ENCODE measurements at places on chromosomes 7 and 10. TPM values are rescaled to one million over a fixed set of nuclear protein-coding genes. Genes with fewer than 3 reads are reported as not detected.
A peak's percentile ranks its signal among the peaks of the same experiment; 100 is the strongest.

GRCh38 chr7:94510582-94511496 is 1.2 kb downstream of the CASD1 start:
- DNase-seq, result peak; percentile 45

GRCh38 chr10:1205450-1206030 is 149.4 kb downstream of the WDR37 start:
- no peak for DNase-seq

DNA sequence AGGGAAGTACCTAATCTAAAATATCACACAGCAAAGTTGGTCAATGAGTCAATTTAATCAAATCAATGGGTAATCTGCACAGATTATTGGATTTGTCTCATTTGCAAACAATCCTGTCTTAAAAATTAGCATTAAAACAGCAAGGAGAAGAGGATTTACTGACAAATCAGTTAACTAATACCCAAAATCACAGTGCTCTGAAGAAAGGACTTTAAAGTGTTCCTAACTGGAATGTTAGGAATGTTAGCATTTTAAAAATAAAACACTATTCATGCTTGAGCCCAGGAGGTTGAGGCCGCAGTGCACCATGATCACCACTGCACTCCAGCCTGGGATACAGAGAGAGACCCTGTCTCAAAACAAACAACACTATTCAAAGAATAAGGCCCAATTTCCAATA is 83.1 kb downstream of the CHCHD3 start:
- no peak for DNase-seq

DNA sequence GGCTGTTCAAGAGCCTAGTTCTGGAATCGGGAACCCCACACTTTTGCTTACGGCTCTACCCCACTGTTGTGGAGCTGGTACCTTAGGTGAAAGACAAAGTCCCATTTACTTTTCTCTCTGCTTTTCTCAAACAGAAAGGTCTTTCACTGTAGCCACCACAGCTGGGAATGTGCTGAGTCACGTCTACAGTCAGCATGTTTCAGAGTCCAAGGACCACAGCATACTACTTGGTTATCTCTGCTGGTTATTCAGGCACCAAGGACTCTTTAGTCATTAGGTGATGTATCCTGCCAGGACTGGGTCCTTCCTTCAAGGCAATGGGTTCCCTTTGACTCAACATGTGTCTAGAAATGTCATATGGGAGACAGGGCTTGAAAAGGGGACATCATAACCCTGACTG is 266.8 kb upstream of the STEAP1 start:
- no peak for DNase-seq

DNA sequence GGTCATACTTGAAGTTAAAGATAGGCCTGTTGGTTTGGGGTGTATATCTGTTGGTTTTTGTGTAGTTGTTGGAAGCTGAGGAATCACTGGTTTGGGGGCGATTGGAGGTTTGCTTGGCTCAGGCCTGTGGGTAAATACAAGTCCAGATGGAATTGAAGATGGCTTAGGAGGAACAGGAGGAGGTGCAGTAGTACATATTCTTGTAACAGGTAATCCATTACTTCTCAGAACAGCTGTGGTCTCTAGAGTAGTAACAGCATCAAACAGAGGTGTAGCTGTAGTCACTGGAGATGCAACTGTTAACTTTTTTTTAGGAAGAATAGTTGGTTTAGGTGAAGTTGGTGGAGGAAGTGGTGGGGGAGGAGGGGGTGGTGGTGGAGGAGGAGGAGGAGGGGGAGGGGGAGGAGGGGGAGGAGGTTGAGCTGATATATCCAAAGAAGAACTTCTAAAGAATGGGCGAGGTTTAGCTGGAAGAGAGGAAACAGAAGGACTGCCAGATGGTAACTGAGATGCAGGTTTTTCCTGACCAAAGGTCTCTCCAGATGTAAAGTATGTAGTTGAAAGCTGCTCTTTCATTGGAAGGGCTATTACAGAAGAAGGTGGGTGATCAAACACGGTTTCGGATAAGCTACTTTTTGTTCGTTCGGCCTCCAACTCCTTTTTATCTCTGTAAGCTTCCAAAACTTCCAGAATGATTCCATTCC is 209.2 kb downstream of the PCLO start:
- no peak for DNase-seq

DNA sequence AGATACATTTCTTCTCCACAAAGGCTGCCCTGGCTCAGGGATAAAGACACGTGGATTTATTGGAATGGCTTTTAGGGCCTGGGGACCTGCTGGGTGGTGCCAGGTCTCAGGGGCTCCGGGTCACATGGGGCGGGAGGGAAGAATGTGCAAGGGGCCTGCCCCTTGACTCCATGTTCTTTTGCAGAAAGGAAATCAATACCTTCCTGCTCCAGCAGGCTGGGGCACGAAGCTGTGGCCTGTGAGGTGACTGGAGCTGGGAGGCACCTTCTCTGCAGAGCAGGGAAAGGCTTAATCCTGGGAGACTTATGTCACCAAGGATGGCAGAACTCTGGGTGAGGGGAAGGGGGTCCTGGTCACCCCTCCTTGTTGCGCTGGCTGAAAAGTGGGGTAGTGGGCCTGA is 42.3 kb upstream of the GNA12 start:
- no peak for DNase-seq

DNA sequence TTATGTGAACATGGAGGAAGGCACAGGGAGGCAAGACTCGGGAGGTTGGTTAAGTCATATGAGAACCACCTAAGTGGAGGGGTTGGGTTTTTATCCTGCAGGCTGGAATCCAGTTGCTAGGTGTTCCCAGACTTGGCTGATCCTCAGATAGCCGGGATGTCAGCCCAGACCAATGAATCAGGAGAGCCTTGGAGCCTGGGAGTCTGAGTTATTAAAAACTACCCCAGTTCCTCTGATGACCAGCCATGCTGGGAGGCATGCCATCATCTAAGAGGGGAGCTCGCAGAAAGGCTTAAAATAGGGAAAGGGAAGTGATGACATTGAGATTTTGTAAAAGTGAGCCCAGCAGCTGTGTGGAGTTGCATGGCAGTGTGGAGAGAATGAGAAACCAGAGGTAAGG is 238.1 kb downstream of the ZNF248 start:
- DNase-seq, result no peak

GRCh38 chr10:104329735-104330134 is 8.5 kb downstream of the ITPRIP start:
- DNase-seq, result no peak

- DNase-seq, result no peak
Measured at GRCh38 chr7:22842973-22843372, 20.3 kb upstream of the TOMM7 start.

NPS gene
- not detected for total RNA-seq

OR2A12 gene
- total RNA-seq, result not detected

CLDN3 gene
- 6.8 TPM for total RNA-seq

CNPY4 gene
- 8.7 TPM for total RNA-seq

DENND2A gene
- 14.9 TPM for total RNA-seq

SPAM1 gene
- not detected for total RNA-seq

ACBD7 gene
- total RNA-seq, result 0.86 TPM

TBATA gene
- total RNA-seq, result not detected

Data from ureter (tissue), 1 donor.